Stimulated activated CD4-positive, alpha-beta T cell treated with anti-CD3 and anti-CD28 coated beads, Interleukin-1b, Interleukin-23, amount 100 ng/mL, for 48 hours (primary cell): ENCODE measurements at places on chromosomes 4 and X.

DNA sequence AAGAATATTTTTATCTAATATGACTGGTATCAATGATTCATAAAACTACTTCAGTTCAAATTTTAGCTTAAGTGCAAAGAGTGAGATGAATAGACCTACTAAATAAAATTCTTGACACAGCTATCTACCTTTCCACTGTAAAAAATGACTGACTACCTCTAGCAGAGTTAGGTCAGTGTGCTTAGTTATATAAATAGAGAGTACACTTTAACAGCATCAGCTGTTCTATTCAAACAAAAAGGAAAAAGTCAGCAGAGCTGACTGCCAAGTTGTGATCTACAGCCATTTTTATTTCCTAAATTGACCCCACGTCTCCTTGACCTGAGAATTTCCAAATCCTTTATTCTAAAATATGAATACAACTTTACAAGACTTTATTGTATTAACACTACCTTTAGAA is 262.4 kb downstream of the CAMK2D start:
- no peak for DNase-seq

DNA sequence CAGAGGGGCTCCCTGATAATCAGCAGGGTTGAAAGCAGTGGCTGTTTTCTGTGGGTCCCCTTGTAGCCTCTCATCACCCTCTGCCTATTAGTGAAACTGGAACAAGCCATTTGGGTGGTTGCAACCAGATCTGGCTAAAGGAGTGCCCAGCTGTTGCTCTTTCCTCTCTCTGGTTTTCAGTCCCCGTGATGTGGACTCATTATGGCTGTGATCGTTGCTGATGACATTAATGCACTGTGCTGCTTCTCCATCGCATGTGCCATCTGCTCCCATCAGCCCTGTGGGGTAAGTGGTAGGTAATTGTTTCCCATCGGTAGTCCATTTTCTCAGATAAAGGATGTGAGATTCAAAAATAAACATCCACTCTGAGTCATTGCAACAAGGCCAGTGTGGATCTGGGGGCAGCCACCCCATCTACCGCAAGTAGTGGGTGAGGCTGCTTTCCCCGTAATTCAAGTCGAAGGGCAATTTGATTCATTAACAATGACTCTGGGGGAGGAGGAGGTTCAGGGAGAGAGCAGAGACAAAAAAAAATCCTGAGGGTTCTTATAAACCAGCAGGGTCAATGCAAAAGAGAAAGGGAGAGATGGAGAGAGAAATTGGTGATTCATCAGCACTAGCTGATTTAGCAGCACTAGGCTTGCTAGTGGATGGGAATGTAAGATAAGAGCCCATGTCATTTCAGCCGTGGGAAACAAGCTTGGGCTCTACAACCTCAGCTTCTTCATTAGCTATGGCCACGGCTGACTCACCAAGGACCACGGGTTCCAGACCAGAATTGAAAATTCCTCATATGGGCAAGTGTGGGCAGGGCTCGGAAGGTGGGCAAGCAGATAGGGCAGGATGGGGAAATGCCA is 357.8 kb downstream of the MID1IP1 start:
- no peak for DNase-seq

- DNase-seq: no peak
Observed at GRCh38 chr4:23838131-23838530, 51.7 kb downstream of the PPARGC1A start.

DNA sequence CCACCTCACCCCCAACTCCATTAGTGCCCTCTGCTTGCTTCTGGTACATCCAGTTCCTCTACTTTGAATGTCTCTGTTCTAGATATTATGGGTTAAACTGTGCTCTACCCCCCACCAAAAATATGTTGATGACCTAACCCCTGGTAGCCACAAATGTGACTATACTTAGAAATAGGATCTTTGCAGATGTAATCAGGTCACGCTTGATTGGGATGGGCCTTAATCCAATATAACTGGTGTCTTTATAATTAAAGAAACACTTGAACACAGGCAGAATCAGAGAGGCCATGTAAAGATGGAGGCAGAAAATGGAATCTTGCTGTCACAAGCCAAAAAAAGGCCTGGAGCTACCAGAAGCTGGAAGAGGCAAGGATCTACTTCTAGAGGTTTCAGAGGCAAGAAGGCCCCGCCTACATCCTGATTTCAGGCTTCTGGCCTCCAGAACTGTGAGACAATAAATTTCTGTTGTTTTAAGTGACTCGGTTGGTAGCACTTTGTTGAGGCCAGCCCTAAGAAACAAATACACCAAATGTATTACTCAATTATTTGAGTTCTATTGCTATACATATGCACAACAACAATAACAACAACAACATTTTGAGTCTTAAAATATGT is 220.0 kb downstream of the PPP3CA start:
- DNase-seq: no peak

DNA sequence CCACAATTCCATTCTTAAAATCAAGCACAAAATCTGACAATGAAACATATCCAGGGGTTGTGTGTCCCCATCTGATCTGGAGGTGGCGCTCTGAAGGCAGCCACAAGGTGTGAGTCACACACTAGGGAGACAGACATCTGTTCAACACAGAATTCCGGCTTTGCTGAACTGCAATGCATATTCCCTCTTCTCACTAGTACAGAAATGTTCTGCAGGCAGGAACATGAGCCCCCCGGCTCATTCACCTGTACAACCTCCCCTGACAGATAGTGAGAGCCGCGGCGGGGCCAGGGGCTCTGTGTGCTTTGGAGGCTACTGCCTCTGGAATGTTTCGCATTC is 41.9 kb downstream of the WDR1 start:
- DNase-seq: no peak
